ENCODE measurements at places on chromosomes 11 and 22. TPM values are rescaled to one million over a fixed set of nuclear protein-coding genes. Genes with fewer than 3 reads are reported as not detected.

TNNT3 gene
- total RNA-seq = 8.8 TPM

KLHDC7B gene
- 0.29 TPM for total RNA-seq

OR5P2 gene
- total RNA-seq = not detected

ANAPC15 gene
- 24.7 TPM for total RNA-seq

PTPRCAP gene
- 4.8 TPM for total RNA-seq

PRR33 gene
- not detected for total RNA-seq

MMP11 gene
- 1.3 TPM for total RNA-seq

DNA sequence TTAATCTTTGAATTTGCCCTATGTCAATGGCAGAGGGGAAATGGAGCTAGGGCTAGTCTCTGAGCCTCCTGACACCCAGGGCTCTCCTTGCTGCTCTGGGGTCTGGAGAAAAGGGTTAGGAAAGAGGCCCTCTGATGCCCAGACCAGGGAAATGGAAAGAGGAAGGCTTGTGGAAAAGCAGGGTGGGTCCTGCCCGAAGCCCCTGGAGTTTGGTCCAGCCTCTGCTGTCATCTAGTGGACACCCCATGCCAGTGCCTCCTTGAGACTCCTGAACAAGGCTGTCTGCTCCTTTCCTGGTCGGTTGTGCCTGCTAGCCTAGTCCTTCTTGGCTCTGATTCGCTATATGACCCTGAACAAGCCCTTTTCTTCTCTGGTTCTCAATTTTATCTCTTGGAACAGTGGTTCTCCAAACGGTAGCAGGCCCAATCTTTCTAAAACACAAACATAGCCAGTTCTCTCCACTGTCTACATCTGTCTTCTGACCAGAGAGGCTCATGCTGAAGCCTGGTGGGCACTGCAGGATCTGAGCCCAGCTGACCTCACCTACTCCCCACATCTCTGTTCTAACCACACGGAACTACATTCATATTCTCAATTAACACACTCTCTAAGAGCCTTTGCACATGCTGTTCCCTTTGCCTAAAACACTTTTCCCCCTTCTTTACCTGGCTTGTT, 8.8 kb upstream of the PLA2G3 start:
- peak; percentile 86 for DNase-seq

DNA sequence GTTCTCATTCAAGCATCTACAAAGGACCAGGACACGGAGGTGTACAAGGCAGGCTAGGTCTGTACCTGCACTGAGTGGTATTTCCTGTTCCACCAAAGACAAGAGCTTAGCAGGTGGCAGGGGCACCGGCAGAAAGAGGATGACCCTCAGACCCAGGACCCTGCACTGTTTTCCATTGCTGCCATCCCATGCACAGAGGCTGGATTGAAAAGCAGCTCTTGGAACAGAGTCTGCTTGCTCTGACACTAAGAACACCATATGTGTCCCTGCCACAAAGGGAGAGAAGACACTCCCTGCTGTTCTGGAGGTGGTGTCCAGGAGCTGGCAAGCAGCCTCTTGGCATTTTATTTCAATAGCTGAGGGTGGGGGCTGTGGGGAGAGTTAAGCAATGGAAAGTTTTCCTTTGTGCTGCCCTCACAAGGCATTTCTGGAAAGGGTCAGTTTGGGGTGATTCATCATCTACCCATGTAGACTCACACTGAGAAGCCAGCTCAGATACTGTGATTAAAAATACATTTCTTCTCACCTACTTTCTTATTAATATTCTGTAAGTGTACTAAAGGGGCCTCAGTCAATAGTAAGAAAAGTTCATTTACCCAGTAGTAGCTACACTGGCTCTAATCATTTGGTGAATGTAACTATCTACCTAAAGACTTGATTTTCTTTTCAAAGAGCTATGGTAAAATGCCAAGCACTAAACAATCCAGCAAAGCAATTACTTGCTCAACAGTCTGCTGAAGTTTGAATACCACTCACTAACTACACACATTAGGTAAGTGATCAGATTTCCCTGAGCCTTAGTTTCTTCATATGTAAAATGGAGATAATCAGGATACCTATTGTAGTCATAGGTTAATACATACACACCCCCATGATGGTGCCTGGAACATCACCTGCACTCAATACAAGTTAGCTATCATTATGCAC, 55.2 kb downstream of the SLC1A2 start:
- peak; percentile 85 for DNase-seq

DNA sequence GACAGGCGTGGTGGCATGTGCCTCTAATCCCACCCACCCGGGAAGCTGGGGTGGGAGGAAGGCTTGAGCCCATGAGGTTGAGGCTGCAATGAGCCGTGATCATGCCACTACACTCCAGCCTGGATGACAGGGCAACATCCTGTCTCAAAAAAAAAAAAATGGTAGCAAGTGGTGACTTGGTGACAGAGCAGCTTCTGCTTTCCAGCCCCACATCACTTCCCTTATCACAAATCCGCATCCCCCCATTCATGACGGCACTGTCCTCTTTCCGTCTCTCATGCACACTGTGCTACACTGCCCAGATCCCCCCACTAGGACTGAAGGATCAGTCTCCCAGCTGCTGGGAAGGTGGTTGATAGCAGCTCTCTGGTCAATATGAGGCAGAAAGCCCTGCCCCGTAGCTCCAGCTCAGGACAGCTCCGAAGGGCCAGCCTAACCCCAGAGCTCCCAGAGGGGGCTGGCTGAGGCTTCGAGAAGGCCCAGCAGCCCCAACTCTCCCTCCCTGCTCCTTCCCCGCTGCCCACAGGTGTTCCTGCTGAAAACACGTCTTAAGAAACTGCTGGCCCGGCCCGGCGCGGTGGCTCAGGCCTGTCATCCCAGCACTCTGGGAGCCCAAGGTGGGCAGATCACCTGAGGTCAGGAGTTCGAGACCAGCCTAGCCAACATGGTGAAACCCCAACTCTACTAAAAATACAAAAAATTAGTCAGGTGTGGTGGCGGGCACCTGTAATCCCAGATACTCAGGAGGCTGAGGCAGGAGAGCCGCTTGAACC, 15.9 kb downstream of the PGA5 start:
- no peak for DNase-seq

DNA sequence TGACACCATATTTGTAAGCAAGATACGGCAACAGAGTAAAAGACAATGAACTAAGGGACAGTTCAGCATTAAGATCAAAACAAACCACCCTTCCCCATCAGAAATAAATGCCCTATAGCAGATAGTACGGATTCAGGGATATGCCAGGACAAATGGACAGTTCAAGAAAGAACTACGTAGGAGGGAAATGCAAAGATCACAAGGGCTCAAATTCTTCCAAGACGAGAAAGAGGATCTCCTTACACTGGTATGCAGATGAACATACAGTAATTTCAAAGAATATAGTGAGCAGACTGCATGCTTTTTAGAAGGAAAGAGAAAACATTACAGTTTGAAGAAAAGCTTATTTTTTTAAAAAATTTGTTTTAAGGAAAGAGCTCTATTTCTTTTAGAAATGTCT, 124.7 kb upstream of the APOA1 start:
- DNase-seq = no peak

- no peak for DNase-seq
Measured at GRCh38 chr11:47127213-47127612, 49.5 kb downstream of the ARFGAP2 start.

DNA sequence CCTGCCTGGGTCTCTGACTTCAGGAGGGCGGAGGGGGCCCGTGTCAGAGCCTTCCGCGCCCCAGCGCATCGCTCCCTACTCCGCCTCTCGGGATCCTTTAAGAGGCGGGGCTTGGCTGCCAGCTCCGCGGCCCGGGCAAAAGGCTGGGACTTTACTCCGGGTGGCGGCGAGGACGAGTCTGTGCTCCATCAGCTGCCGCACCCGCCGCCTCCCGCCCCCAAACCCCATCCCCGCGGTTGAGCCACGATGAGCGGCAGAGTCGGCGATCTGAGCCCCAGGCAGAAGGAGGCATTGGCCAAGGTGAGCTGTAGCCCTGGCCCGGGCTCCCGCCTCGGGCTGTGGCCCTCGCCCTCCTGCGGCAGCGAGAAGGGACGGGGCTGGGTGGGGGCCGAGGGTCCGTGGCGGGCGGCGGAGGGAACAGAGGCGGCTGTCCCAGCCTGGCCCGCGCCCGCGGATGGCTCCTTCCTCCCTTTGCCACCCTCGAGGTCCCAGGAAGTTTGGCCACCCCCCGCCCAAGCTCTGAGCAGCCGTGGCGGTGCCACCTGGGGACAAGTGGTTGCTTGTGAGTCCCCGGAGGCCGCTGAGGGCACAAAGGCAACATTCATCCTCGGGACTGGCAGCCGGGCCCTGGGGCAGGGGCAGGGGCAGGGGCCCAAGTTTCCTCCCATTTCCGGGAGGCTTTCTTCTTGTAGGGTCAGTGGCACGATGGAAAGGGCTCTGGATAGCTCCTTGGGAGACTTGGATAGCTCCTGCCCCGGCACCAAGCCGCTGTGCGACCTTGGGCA, at the start of gene SEC14L2:
SEC14L2 (plus strand) TSS at position 148 of the 785 bp plus-strand sequence; CDS start at position 247, 99 bp downstream.
- peak; percentile 92 for DNase-seq

Measured in aorta (tissue), 5 donors.